Testis (tissue), 5 donors: ENCODE measurements at places on chromosomes 16 and 17.

GRCh38 chr16:68284847-68285246 is 20.5 kb downstream of the SLC7A6 start:
- H3K27ac ChIP-seq = peak overlapping the region; percentile 90
- H3K27me3 ChIP-seq = no peaks in the 10 kb centered on the region
- H3K36me3 ChIP-seq = no peaks in the 10 kb centered on the region
- peaks cover 51% of the 10 kb centered on the region for H3K4me1 ChIP-seq
- no peak overlapping the region for H3K4me3 ChIP-seq

DNA sequence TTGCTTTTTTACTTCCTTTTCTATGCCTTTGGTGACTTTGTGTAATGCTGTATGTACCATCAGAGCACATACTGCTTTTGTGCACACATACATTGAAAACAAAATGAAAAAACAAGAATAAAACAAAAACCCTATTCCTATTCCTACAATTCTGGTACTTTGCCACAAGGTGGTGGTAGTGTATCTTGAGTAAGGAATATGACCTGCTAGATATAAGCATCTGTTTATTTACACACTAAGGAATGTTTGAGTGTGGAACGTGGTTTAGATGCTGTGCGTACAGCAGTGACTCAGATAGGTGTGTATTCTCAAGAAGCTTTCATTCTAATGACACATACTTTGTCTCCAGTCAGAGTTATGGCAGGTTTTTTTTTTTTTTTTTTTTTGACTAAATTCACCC is 606.2 kb downstream of the WWOX start:
- H3K4me1 ChIP-seq = no peaks in the 10 kb centered on the region
- no peak overlapping the region for H3K27ac ChIP-seq
- H3K36me3 ChIP-seq = no peaks in the 10 kb centered on the region
- no peaks in the 10 kb centered on the region for H3K27me3 ChIP-seq
- DNase-seq = no peak

GRCh38 chr17:1069847-1070246 is 72.9 kb downstream of the TIMM22 start:
- H3K4me1 ChIP-seq = no peaks in the 10 kb centered on the region
- H3K36me3 ChIP-seq = no peaks in the 10 kb centered on the region
- no peak overlapping the region for H3K4me3 ChIP-seq
- no peak overlapping the region for H3K27ac ChIP-seq

GRCh38 chr16:71915350-71915749 is 20.0 kb downstream of the IST1 start:
- no peaks in the 10 kb centered on the region for H3K27me3 ChIP-seq
- no peak for DNase-seq
- no peaks in the 10 kb centered on the region for H3K36me3 ChIP-seq
- H3K4me1 ChIP-seq = peaks cover 25% of the 10 kb centered on the region
- no peak overlapping the region for H3K4me3 ChIP-seq

DNA sequence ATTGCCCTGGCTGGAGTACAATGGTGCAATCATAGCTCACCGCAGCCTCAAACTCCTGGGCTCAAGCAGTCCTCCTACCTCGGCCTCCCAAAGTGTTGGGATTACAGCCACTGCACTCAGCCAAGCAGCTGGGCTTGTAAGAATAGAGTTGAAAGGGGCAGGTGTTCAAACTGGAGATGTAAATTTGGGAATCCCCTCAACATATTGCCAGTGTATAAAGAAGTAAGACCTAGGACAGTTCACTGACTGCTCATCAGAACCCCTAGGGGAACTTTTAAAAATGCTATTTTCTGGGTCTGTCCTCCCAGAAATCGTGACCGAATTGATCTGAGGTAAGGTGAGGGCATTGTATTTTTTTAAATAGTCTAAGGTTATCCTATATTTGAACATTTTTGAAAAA is 8.9 kb upstream of the DNAJA2 start:
- H3K27ac ChIP-seq = no peak overlapping the region
- no peak overlapping the region for H3K4me3 ChIP-seq

DNA sequence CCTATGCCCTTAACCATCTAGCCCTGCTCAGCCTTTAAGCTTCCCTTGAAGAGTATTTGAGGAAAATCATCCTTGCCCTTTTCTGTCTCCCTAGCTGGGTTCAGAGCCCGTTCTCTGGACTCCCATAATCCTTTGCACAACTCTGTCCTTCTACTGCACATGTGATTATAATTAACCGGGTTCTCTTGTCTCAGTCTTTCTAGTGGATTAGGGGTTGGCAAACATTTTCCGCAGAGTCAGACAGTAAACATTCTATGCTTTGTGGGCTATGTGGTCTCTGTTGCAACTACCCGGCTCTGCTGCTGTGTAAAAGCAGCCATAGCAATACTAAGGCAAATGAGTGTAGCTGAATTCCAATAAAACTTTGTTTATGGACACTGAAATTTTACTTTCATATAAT is 80.0 kb downstream of the CDRT15 start:
- H3K4me1 ChIP-seq = no peaks in the 10 kb centered on the region
- H3K36me3 ChIP-seq = no peaks in the 10 kb centered on the region
- no peaks in the 10 kb centered on the region for H3K27me3 ChIP-seq
- no peak overlapping the region for H3K27ac ChIP-seq
- DNase-seq = no peak

DNA sequence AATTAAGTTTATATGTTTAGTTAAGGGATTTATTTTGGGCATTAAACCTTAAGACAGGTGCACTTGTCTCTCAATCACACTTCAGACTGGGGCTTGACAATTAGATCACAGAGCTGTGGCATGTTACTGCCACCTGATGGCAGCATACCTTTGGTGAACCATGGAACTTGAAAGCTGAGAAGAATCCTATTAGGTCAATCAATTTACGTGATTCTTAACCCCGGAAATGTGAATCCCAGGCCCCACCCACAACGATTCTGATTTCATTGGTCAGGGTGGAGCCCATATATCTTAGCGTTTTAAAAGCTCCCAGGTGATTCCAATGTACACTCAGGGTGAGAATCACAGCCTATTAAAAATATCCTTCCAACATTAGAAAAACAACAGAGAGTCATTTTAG is 91.0 kb downstream of the GSG1L start:
- no peaks in the 10 kb centered on the region for H3K36me3 ChIP-seq
- no peaks in the 10 kb centered on the region for H3K4me1 ChIP-seq
- no peak overlapping the region for H3K4me3 ChIP-seq

- H3K4me3 ChIP-seq = no peak overlapping the region
- H3K27me3 ChIP-seq = no peaks in the 10 kb centered on the region
- DNase-seq = no peak
Measured at GRCh38 chr17:77666462-77666861, 292.0 kb upstream of the TNRC6C start.

- no peak for DNase-seq
- no peaks in the 10 kb centered on the region for H3K27me3 ChIP-seq
- no peaks in the 10 kb centered on the region for H3K36me3 ChIP-seq
- H3K4me1 ChIP-seq = no peaks in the 10 kb centered on the region
- H3K4me3 ChIP-seq = no peak overlapping the region
- no peak overlapping the region for H3K27ac ChIP-seq
Measured at GRCh38 chr17:78474614-78475146, 96.2 kb downstream of the PGS1 start.

GRCh38 chr16:35730251-35730650 is 2270.8 kb downstream of the TP53TG3F start:
- H3K4me3 ChIP-seq = no peak overlapping the region
- H3K36me3 ChIP-seq = no peaks in the 10 kb centered on the region
- H3K27me3 ChIP-seq = no peaks in the 10 kb centered on the region
- H3K4me1 ChIP-seq = no peaks in the 10 kb centered on the region
- no peak for DNase-seq
- H3K27ac ChIP-seq = no peak overlapping the region

- no peak overlapping the region for H3K27ac ChIP-seq
- H3K36me3 ChIP-seq = no peaks in the 10 kb centered on the region
- no peak for DNase-seq
- peaks cover 7% of the 10 kb centered on the region for H3K4me1 ChIP-seq
- H3K4me3 ChIP-seq = no peak overlapping the region
Measured at GRCh38 chr16:30054451-30054850, 11.1 kb upstream of the ALDOA start.

DNA sequence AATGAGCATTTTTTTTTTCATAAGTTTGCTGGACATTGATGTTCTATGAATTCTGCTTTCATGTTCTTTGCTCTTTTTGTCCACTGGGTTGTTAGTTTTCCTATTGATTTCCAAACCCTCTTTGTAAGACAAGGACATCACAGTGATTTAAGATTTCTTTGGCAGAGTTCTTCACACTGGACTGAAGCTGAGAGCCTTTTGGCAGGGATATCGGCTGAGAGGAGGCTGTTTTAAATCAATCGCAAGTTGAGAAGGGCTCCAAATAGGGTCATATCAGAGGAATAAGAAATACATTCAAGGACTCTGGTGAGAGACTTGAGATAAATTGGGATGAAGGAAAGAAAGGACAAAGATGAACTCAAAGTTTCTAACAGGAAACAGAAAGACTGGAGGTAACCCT is 165.8 kb upstream of the AXIN2 start:
- no peak overlapping the region for H3K4me3 ChIP-seq
- no peaks in the 10 kb centered on the region for H3K27me3 ChIP-seq
- H3K27ac ChIP-seq = no peak overlapping the region
- H3K36me3 ChIP-seq = no peaks in the 10 kb centered on the region
- DNase-seq = no peak

- H3K36me3 ChIP-seq = no peaks in the 10 kb centered on the region
- DNase-seq = no peak
- no peak overlapping the region for H3K4me3 ChIP-seq
- peaks cover 3% of the 10 kb centered on the region for H3K4me1 ChIP-seq
- H3K27me3 ChIP-seq = no peaks in the 10 kb centered on the region
Measured at GRCh38 chr16:12582696-12583095, 221.0 kb downstream of the CPPED1 start.

GRCh38 chr16:26649381-26650045 is 417.2 kb upstream of the C16orf82 start:
- H3K36me3 ChIP-seq = no peaks in the 10 kb centered on the region
- H3K4me3 ChIP-seq = no peak overlapping the region
- DNase-seq = no peak

GRCh38 chr17:14942526-14943190 is 322.5 kb downstream of the PMP22 start:
- H3K36me3 ChIP-seq = no peaks in the 10 kb centered on the region
- H3K27ac ChIP-seq = no peak overlapping the region
- no peak overlapping the region for H3K4me3 ChIP-seq
- no peak for DNase-seq
- no peaks in the 10 kb centered on the region for H3K4me1 ChIP-seq
- H3K27me3 ChIP-seq = no peaks in the 10 kb centered on the region

DNA sequence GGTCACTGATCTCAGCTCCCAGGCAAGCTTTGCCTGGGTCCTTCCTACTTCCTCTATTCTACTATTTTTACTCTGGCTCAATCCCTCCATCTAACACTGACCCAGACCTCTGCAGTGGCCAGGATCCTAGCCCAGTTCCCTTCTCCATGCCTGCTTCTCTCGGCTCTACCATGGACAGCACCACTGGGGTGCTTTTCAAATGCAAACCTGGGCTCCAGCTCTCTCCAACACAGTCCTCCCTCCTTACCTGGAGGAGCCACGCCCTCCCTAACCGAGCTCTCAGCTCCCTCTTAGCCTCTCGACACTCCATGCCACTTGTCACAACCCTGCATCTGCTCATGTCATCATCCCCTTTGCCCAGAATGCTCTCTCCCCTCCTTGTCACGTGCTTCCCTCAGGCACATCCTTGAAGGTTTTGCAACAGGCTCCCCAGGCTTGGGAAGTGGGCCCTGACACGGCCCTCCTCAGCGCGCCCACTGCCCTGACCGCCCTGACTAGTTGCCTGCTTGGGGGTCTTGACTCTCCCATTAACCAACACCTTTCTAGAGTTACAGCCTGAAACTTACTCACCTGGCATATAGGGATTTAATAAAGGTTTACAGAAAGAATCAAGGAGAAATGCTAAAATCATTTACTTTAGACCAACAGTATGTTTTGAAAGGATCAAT is 41.6 kb downstream of the MARF1 start:
- H3K4me1 ChIP-seq = peaks cover 3% of the 10 kb centered on the region
- no peak overlapping the region for H3K27ac ChIP-seq
- no peaks in the 10 kb centered on the region for H3K27me3 ChIP-seq
- H3K4me3 ChIP-seq = no peak overlapping the region

DNA sequence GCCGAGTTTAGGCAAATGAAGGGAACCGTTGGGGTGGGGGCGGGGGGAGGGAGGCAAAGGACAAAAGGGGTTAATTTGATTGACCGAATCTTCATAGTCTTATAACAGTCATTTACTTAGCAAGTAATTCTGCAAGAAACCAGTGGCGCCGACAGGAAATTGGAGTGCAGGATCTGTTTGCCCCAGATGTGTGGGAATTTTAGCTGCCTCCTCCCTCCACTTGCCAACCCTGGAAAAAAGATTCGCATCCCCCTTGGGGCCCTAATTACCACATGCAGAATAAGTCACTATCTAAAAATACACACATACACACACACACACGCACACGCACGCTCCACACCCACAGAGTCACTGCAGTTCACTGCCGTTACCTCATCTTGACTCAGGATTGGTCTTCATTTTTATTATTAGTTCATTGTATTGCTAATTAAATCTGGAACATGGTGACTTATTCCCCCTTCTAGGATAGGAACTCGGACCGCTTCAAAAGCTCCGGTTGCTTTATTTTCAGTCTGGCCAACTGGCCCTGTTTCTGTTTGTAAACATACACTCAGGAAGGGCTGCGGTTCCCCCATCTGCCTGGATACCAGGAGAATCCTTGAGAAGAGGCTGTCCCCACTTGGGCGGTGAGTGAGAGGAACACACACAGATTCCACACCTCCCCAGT is 241.6 kb upstream of the SALL1 start:
- H3K4me1 ChIP-seq = no peaks in the 10 kb centered on the region
- no peak overlapping the region for H3K27ac ChIP-seq
- H3K4me3 ChIP-seq = peak overlapping the region; percentile 48
- H3K36me3 ChIP-seq = no peaks in the 10 kb centered on the region

GRCh38 chr17:50319306-50320004 is 26.5 kb upstream of the XYLT2 start:
- H3K4me3 ChIP-seq = no peak overlapping the region
- no peak for DNase-seq
- H3K27me3 ChIP-seq = no peaks in the 10 kb centered on the region
- H3K36me3 ChIP-seq = no peaks in the 10 kb centered on the region
- H3K4me1 ChIP-seq = no peaks in the 10 kb centered on the region

DNA sequence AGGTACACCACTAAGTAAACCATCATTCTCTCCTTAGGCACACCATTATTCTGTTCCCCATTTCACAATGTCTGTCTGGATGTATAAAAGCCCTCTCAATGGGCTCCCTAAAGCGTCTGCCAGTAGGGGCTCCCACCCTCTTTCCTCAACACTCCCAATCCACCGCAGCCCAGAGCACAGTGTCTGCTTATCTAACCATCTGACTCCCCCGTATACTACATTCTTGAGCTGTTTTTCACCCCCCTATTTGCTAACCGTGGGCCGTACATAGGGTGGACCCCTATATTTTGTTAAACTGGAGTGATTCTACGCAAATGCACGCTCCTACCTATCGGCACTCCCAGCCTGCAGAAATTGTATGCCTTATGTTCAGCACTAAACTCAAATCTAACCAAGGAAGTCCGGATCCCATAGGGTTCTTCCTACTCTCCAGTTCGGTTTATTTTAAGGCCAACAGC is 685 bp upstream of the PSMD3 start:
- peaks cover 16% of the 10 kb centered on the region for H3K4me1 ChIP-seq
- DNase-seq = peak; percentile 19
- no peaks in the 10 kb centered on the region for H3K36me3 ChIP-seq

- no peak for DNase-seq
- H3K27ac ChIP-seq = no peak overlapping the region
- H3K4me3 ChIP-seq = no peak overlapping the region
Measured at GRCh38 chr16:47317465-47318240, 143.2 kb downstream of the ITFG1 start.
